Right atrium auricular region (tissue), 2 donors: ENCODE measurements at places on chromosomes 5 and 9. TPM values are rescaled to one million over a fixed set of nuclear protein-coding genes. Genes with fewer than 3 reads are reported as not detected.

EDIL3 gene
- 10.8 TPM for total RNA-seq

DNA sequence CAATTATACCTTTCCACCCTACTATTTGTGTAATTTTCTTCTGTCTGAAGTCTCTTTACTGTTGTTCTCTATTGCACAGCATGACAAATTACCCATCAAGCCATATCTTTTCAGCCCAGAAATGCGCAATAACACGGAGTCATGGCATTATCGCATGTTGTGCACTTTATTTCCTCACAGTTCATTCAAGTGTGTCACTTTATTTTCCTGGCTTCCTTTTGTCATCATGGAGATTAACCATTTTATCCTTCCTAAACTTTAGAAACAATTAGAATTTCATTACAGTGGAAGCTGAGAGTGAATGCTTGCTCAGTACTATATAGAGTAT lies 41.3 kb upstream of the MEF2C start:
- DNase-seq = no peak

PCDHGA9 gene
- 3.7 TPM for total RNA-seq

PCDHB5 gene
- total RNA-seq = 4.3 TPM

- no peak for DNase-seq
Measured at GRCh38 chr9:2785060-2785950, 58.6 kb downstream of the PUM3 start.

- no peak for DNase-seq
Measured at GRCh38 chr9:87703636-87704276, 22.2 kb upstream of the CTSL start.

ZNF618 gene
- 3.0 TPM for total RNA-seq

DNA sequence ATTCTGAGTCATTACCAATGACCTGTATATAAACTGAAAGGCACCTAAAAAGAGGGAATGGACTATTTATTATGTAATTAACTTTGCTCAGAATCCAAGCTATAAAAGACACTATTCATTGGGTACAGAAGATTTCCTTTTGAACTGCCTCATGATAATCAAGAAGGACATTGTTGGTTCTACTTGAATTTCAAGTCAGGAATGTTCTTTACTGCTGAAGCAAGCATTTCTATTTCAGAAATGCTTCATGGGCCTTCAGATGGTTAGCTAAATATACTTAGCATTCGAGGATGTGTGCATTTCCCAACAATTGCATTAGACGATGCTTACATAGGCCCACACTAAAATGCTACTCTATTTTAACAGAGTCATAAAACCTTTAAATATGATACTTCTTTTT lies 658.2 kb upstream of the DMAC1 start:
- no peak for DNase-seq

GRCh38 chr5:168261227-168261571 lies 30.2 kb upstream of the WWC1 start:
- no peak for DNase-seq

DNA sequence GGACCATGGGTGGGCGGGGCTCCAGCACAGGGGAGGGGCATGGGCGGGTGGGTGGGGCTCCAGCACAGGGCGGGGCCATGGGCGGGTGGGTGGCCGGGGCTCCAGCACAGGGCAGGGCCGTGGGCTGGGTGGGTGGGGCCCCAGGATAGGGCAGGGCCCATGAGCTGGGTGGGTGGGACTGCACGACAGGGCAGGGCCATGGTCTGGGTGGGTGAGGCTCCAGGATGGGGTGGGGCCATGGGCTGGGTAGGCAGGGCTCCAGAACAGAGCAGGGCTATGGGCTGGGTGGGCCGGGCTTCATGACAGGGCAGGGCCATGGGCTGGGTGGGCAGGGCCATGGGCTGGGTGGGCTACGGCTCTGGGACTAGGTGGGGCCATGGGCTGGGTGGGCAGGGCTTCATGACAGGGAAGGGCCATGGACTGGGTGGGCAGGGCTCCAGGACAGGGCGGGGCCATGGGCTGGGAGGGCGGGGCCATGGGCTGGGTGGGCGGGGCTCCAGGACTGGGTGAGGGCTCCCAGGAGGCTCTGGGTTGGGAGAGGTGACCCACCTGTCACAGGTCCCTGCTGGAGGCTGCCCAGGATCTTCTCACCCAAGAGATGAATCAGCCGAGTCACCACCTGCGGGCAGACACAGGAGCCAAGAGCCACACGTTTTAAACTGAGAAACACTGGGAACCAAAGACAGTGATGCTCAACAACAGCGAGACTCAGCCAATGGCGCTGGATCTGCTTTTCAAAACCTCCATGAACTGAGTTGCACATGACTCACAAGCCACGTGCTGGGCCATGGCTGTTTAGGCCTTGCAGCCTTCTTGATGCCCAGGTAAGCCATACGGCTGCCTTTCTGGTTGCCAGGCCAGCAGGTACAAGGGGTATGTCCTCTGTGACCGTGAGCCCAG lies 33.6 kb upstream of the NSMF start:
- DNase-seq = no peak

GRCh38 chr9:119184265-119184936 lies 184.8 kb downstream of the BRINP1 start:
- no peak for DNase-seq

DNA sequence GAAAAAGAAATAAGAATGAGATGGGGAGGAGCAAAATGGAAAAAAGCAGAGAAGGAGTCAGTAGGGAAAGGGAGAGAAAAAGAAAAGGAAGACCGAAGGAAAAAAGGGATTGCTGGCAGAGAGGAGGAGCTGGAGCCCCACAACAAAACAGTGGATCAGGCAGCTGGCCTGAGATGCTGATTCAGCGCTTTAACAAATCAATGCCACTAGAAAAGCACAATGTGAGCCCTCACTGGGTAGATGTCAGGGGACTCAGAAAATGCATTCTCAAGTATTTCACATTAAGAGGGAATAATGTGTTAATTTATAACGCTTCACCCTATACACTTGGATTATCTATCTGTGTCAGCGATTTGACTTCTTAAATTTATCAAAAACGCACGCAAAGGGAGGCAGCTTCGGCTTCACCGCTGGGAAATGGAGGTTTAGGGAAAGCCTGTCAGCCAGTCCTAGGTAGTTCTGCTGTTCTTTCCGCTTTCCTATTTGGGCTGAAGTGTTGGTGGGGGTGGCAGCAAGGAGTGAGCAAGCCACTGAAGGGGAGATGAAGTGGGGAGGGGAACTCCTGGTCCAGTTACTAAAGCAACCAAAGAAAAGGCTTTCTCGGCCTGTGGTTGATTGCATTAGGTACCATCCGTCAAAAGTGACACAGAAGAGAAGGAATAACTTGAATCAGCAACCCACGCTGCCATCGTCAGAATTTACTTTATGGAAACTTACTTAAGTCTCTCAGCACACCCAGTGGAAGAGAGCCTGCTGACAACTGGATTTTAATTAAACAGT lies 161.6 kb downstream of the BNC2 start:
- no peak for DNase-seq

PRDM12 gene
- not detected for total RNA-seq

IFNA13 gene
- total RNA-seq = not detected

DNA sequence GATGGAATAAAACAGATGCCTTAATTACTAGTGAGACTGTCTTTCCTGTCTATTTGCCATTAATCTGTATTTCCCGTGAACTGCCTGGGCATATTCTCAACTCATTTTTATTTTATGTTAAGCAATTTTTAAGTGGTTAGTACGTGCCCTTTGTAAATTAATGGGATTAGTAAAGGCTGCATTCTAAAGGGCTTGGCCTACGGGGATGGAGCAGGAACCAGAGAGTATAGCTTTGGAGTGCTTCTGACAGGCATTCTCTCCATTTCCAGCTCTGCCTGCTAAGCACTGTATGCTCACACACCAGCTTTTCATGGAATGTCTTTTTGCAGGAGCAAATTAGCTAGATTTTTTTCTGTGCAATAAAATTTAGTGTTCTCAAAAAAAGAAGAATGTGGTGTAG lies 241.2 kb downstream of the MCTP1 start:
- DNase-seq = no peak

DNA sequence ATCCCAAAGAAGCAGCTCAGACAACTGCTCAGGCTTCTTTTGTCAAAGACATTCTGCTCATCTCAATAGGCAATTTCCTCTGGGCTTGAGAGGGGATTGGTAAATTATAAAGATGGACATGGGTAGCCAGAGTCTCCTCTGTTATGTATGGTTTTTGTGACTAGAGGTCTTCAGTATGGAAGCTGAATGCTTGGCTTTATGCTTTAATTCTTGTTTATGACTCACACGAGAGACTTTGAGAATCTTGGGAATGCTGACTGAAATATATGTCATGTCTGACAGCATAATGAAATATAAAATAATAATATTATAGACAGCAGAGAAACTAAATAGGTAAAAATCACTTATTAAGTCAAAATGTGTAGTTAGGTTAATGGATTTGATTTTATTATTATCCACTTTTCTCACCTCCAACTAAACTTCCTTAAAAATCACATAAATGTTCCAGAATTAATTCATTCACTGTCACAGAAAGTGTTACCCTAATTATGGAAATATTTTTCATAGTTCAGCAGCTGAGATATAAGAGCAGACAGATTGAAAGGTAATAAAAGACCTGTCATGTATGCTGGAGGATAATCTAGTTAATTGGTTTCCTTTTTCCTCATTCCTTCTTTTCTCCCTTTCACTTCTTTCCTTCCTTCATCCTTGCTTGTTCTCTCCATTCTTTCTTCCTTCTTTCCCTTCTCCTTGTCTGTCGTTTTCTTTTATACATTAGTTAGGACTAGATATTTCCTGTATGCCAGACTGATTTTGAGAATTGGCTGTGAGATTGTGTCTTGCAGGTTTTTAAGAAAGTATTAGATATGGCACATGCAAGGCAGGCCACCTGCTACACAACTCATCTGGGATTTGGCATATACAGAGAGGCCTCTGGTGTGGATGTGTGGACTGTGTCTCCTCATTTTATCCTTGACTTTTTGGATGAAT lies 1866.1 kb upstream of the NUDT12 start:
- no peak for DNase-seq

DNA sequence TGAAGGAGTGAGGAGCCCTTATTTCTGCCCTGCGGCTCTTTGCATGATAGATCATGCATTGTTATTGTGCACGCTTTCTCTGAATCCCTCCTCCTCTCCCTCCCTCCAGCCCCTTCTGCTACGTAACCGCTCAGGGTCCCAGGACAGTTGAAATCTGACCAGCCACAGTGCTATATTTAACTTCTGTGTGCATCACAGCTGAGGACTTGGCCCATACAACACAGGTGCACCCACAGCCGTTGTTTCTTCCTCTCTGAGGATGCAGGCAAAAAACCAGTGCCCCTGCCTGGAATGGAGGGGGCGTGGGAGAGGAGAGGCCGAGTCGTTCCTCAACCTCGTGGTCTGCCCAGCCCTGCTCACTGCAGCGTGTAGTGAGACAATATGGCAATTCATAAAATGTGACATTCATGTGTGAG lies 335.6 kb upstream of the CLINT1 start:
- DNase-seq = no peak

ZDHHC11B gene
- total RNA-seq = 7.5 TPM
